ENCODE measurements at places on chromosomes 16 and 17.
A peak's percentile ranks its signal among the peaks of the same experiment; 100 is the strongest.

GRCh38 chr16:28165598-28165997, 46.2 kb downstream of the XPO6 start:
- DNase-seq: no peak

GRCh38 chr17:68584581-68585303, 16.4 kb downstream of the FAM20A start:
- no peak for DNase-seq

GRCh38 chr17:76000016-76000754, 470 bp upstream of the CDK3 start:
- no peak for DNase-seq

GRCh38 chr17:40373324-40373723, 8.8 kb upstream of the GJD3 start:
- no peak for DNase-seq

- no peak for DNase-seq
These were observed 2.0 kb downstream of the ASGR2 start for GRCh38 chr17:7112510-7113108.

GRCh38 chr17:9959377-9959981, 54.4 kb upstream of the RCVRN start:
- DNase-seq: no peak

DNA sequence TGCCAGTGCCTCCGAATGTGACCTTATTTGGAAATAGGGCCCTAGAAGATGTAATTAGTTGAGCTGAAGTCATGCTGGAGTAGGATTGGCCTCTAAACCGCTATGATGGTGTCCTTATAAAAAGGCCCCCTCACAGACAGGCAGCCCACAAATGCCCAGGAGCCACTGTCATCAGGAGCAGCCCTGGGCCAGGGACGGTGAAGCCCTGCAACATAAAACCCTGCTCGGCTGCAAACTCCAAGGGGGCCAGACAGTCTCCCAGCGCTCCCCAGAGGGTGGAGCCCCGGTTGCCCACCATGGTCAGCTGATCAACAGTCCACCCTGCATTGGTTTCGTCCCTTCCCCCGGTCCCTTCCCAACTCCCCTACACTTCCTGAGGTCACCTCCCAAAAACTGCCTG, 351.7 kb downstream of the FOXL1 start:
- DNase-seq: no peak

GRCh38 chr17:80856863-80857755, 134.5 kb upstream of the CHMP6 start:
- no peak for DNase-seq

- no peak for DNase-seq
These were observed 8.3 kb downstream of the CUEDC1 start for GRCh38 chr17:57946798-57947358.

DNA sequence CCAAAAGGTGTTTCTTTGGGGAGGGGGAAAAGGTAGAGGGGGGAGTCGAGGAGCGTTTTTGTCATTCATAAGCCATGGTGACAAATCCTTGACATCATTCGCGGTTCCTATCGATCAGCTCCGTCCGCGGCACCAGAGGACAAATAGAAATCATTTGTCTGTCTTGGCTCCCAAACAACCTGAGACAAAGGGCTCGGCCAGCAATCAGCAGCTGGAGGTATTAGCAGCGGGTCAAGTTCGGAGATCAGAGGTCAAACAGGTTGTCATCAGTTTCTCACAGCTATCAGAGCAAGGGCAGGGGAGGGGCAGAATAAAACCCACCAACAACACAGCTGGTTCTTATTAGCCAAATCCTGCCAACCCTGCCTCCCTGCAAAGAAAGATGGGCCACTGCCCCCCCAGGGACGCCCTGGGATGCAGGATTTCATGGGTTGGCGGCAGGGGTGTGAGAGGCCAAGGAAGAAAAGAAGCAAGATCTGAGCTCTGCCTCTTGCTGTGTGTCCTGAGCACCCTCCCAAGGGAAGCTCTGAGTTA, 145.3 kb upstream of the LHX1 start:
- DNase-seq: no peak

- no peak for DNase-seq
These were observed 47.1 kb downstream of the SRCIN1 start for GRCh38 chr17:38558728-38559050.

DNA sequence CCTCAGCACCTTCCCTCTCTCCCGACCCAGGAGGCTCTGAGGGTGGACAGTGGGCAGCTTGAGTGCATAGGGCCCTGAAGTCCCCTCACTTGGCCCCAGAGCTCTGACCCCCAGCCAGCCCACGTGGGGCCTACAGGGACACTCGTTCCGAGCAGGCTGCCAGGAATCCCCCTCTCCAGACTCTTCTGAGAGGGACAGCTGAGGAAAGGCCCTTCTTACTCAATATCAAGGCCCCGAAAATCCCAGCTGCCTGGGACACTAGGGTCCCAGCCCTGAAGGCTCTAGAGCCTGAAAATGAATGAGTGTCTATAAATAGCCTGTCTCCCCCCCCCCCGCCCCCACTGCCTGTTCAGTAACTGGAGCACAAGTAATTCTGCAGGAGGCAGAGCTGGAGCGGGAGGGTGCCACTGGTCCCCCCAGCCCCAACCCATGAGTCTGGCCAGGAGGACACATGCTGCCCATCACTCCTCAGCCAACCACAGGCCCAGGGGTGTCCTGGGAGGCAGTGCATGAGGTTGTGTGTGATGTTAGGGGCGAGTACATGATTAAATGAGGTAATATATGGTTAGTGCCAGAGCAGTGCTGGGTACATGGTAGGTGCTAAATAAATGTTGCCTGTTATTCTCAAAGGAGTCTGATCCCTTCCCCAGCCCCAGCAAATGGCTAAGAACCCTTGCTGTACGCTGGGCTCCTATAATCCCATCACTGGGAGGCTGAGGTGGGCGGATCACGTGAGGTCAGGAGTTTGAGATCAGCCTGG, 11.6 kb downstream of the ADAM11 start:
- no peak for DNase-seq

- DNase-seq: no peak
These were observed 50.9 kb upstream of the TEKT3 start for GRCh38 chr17:15392326-15392741.

GRCh38 chr17:36106493-36106835, 2.8 kb downstream of the CCL4 start:
- no peak for DNase-seq

GRCh38 chr17:82713071-82713723, 3.3 kb upstream of the FN3KRP start:
- no peak for DNase-seq

DNA sequence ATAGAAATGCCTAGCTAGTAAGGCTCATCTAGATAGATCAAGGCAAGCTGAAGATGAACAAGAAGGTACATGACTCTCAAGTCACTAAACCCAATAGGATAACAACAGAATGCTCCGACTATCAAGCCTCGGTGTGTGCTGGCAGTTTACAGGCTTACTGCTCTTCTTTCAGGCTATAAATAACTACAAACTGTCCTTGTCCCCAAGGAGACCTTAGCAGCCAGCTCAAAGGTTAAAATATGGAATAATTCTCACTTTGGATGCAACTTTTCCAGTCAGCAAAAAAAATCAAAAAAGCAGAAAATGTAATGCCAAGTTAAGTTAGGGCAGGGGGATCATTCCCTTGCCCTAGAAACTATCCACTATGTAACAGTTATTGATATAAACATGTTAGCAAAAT, 44.6 kb downstream of the SPOP start:
- DNase-seq: no peak

- no peak for DNase-seq
These were observed 49.0 kb downstream of the SOX9 start for GRCh38 chr17:72169823-72170222.

GRCh38 chr16:75238853-75239541, 12.4 kb downstream of the BCAR1 start:
- no peak for DNase-seq

DNA sequence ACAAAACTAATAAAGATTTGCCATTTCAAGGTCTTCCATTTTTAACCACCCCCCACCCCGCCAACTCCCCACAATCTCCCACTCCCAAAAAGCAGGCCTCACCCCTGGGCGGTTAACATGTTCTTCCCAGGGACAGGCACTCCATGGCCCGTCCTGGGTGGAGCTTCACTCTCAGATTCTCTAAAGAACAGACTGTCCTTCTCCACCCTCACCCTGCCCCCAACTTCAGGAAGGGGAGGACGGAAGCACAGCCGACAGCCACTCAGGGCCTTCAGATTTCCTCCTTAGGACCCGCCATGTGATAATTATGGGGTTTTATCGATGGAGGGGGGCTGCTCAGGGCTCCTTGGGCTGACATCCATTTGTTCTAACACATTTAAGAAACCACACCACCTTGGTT, 61.9 kb downstream of the ZFHX3 start:
- no peak for DNase-seq

DNA sequence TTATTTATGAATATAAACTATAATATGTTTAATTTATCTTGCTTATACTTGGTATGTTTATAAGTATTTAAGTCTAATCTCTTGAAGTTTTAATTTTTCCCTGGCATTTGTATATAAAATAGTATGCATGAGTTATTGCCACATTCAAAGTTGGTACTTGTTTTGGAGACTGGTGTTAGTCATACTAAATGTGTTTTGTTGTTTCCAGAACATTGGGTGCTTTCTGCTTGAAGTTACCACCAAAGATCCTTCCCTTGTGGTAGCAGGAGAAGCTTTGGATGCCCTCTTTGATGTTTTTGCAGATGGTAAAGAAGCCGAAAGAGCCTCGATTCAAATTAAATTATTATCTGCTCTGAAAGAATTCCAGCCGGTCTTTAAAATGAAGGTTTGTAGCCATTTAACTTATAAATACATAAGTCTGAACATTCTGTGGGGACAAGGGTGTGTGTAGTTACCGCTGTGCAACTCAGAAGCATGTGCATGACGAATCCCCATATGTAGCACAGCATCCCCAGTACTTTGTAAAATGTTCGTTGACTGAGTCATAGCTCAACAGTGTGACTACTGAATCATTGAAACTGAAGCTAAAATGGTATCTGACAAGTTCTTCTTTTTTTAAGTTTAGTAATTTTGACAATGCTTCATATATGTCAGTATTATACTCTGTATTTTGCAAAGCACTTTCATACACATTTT, 36.4 kb downstream of the HEATR3 start:
- DNase-seq: no peak

DNA sequence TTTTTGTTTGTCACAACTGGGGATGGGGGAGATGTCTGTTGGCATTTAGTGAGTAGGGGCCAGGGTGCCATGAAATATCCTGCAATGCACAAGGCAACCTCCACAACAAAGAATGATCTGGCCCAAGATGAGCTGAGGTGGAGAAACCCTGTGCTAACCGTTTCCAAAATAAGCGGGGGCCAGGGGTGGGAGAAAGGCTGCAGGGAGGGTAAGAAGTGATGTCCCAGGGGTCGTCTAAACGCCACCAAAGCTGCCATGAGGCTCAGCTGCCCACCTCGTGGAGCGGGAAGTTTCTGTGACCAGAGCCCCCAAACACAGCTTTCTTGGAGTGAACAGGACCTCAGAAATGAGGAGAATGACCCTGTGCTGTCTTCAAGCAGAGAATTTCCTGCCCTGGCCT, 76.5 kb upstream of the CDH5 start:
- no peak for DNase-seq

DNA sequence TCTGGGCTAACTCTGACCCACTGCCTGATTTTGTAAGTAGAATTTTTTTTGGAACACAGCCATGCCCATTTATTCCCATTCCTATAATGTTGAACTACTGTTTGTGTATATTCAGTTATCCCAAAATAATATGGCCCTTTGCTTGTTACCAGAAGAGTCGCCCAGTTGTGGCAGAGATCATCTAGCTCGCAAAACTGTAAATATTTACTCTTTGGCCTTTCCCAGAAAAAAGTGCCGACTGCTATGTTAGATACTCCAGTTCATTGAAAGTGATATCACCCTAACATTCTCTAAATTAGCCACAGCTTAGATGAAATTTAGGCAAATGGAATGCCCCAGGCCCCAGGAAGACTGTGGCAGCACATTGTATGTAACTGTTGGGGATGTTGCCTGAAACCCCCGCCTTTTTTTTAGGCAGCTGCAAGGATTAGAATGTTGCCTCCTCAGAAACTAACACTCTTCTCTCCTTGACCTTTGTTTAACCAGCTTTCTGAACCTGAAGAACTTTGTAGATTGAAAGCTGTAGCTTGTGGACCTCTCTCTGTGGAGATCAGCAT, 19.1 kb downstream of the WWOX start:
- DNase-seq: no peak

- peak; percentile 59 for DNase-seq
These were observed 37.2 kb upstream of the TBX2 start for GRCh38 chr17:61362396-61362795.

DNA sequence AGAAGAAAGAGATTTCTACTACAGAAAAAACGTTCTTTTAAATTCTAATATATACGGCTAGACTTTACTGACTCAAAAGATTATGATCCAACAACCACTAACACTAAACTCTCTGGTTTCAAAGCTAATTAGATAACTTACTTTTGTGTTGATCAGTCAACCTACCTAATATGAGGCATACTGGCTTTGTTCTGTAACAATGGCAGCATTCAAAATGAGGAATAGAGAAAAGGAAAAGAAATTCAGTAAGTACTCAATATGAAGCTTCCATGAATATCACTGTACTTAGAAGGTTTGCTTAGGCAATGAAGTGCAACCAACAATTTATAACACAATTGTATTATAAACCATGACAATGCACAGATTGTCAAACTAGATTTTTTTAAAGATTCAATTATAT, 430.5 kb upstream of the PMFBP1 start:
- no peak for DNase-seq

GRCh38 chr17:66784621-66785364, 50.1 kb upstream of the CACNG5 start:
- DNase-seq: no peak

- no peak for DNase-seq
These were observed 7.1 kb downstream of the NUDT16L1 start for GRCh38 chr16:4700380-4700996.

- no peak for DNase-seq
These were observed 18.6 kb downstream of the TNFRSF13B start for GRCh38 chr17:16953347-16953746.

DNA sequence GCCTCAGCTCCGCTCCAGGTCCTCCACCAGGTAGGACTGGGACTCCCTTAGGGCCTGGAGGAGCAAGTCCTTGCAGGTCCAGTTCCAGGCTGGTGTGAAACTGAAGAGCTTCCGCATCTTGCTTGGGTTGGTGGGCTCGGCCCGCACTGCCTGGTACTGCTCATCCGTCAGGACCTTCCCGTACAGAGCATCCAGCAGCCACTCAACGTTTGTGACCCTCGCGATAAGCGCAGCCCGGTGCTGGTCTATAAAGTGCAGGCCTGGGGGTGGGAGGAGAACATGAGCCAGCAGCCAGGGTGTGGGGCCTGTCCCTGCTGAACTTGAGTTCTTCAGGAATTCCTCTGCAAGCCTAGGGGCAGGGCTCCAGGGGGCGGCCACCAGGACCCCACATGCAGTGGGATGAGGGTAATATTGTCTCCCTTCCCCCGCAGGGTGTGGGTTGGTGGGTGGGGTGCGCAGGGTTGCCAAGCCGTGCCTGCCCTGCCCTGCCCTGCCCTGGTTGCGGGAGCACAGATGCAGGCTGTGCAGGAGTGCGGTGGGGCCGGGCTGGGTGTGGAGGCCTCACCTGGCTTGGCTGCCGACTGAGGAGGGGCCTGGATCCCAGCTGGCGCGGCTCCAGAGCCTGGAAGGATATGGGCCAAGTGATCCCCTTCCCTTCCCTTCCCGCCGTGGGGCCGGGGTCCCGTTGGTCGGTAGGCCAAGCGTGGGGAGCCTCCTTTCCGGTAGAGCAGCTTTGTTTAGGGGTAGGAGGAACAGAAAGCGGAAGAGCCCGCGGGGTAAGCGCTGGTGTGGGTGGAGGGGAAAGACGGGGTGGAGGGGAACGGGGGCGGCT, 762 bp downstream of the PYCARD start:
- no peak for DNase-seq

- no peak for DNase-seq
These were observed 50.4 kb downstream of the LITAF start for GRCh38 chr16:11536104-11536866.

GRCh38 chr17:16150251-16150856, 65.0 kb downstream of the NCOR1 start:
- DNase-seq: no peak
